ENCODE measurements at places on chromosomes 2 and 18.
A peak's percentile ranks its signal among the peaks of the same experiment; 100 is the strongest.

GRCh38 chr2:237591141-237591881 lies 777 bp upstream of the RAB17 start:
- no peak for DNase-seq

DNA sequence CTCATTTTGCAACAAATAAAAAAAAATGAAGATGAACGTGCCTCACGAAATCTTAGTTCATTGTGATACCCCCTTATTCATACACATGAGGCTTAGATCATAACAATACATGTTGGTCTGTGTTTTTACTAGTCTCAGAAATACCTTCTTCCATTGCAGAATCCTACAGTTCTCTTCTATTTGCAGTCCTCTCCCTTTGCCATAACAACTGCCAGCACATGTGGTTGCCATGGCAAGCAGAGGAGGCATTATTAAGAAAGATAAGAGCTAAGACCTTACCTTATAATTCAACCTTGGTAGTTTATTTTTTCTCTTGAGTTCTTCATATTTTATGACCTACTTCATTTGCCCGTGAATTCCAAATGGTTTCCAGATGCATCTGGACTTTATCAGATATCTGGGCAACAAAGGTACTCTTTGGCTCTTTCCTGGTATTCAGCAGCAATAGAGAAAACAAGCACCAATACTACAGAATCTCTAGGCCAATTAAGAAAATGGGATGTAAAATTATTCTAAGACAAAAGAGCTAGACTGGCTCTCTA lies 524.0 kb downstream of the CMPK2 start:
- no peak for DNase-seq

DNA sequence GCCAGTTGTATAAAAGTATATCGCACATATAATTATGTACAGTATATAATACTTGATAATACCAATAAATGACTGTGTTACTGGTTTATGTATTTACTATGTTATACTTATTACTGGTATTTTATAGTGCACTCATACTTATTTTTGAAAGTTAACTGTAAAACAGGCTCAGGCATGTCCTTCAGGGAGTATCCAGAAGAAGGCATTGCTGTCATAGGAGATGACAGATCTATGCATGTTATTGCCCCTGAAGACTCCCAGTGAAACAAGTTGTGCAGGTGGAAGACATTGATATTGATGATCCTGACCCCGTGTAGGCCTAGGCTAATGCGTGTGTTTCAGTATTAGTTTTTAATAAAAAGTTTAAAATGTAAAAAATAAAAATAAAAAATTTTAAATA lies 20.3 kb upstream of the ASXL3 start:
- no peak for DNase-seq

- DNase-seq: no peak
Observed at GRCh38 chr2:9211496-9211895, 4.9 kb downstream of the ASAP2 start.

- no peak for DNase-seq
Observed at GRCh38 chr2:30911327-30911726, 104.1 kb upstream of the CAPN13 start.

GRCh38 chr2:23199115-23199918 lies 185.7 kb upstream of the KLHL29 start:
- no peak for DNase-seq

DNA sequence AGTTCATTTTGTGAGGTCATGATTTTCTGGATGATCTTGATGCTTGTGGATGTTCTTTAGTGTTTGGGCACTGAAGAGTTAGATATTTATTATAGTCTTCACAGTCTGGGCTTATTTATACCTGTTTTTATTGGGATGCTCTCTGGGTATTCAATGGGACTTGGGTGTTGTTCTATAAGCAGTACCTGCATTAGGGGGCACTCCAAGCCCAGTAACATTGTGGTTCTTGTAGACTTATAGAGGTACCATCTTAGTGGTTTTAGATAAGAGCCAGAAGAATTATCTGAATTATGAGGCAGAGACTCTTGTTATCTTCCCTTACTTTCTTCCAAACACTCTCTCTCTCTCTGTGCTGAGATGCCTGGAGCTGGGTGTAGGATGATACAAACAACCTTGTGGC lies 470.0 kb downstream of the PIK3C3 start:
- no peak for DNase-seq

DNA sequence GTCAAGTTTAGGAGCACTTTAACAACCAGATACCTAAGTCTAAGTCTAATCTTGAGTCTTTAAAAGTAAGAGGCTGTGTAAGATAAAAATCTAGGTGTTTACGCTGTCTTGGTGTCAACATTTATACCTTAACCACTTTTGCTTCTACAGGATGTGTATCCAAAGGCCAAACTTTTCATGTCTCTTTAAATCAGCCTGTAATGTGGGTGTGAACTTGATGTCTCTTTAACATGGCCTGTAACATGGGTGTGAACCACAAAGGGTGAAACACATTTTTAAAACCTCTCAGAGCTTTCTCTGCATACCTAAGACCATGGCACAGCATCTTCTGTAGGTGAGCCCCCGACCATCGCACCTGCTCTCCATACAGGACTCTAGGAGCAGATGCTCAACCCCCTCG lies 40.4 kb downstream of the SH3YL1 start:
- DNase-seq: no peak

DNA sequence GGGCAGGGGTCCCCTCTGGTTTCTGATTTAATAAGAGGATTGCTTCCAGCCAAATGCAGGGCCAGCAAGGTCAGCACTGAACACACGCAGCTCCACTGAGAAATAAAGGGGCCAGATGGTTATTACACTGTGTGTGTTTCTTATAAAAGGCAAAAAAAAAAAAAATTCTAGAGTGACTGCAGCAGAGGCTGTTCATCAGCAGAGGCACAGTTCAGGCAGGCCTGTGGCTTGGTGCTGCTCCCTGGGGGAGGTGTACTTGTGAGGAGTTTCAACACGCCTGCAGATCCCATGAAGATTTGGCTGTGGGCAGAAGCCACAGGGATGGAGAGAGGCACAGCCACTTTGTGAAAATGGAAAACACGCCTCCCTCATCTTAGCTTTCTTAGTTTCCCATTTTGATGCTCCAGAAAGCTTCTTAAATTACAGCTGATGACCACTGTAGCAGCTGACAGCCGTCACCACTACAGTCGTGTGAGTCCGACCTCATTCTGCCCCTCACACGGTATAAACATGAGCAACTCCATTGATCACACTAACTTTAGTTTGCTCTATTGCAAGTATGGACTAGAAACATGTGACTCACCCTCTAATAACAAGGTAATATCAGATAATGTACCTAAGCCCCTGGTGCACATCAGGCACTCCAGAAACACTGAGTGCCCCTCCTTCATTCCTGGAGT lies 726.5 kb upstream of the RAB6C start:
- DNase-seq: no peak

DNA sequence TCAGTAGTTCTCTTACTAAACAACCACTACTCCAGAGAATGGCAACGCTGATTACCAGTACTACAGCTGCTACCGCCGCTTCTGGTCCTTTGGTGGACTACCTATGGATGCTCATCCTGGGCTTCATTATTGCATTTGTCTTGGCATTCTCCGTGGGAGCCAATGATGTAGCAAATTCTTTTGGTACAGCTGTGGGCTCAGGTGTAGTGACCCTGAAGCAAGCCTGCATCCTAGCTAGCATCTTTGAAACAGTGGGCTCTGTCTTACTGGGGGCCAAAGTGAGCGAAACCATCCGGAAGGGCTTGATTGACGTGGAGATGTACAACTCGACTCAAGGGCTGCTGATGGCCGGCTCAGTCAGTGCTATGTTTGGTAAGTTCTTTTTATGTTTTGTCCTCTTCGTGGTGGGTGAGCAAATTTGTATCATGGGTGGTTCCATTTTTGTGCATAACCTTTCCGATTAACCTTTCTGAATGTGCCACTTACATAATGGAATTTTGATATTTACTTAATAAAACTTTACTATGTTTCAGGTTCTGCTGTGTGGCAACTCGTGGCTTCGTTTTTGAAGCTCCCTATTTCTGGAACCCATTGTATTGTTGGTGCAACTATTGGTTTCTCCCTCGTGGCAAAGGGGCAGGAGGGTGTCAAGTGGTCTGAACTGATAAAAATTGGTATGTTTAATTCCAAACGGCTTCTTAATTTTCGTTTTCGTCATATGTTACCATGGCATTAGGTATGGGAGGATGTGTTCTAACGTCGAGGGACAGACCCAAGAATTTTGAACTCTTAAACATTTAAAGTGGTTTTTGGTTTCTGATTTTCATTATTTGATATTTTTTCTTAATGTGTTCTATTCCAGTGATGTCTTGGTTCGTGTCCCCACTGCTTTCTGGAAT lies 1.3 kb downstream of the SLC20A1 start:
- DNase-seq: no peak

DNA sequence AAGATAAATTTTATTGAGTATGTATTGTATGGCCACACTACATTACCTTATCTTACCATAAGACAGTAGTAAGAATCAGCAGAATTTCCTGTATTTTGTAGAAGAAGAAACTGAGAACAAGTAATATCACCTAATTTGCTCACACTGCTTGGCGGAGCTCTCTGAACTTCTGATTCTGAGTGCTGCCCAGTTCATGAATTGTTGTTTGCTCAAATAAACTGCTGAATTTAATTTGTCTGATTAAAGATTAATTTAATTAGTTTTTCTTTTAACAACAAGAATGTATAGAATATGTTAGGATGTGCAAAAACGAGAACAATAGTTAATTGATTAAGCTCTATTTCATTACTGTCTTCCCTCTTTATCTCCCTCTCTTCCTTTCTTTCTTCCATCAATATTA lies 100.1 kb upstream of the ERBB4 start:
- no peak for DNase-seq

- DNase-seq: no peak
Observed at GRCh38 chr18:45771587-45772480, 47.9 kb downstream of the SLC14A1 start.

DNA sequence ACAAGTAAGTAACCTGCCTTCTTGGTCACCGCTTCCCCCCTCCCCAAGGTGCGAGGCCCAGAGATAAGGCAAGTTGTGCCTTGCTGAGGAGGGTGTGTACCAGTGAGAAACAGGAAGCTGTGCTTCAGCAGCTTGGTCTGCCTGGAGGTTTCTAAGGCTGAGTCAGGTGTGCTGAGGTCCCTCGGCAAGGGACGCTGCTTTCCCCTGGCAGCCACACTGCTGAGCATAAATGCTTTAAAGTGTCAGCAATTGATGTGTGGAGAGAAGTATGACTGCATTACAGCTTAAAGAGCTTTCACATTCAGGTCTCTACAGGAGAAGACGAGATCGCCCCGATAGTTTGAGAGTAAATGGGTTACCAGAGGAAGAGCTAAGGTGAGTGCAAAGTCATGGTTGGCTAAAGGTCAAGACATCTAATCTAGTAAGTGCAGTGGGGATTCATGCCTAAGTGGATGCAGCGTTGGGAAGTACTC lies 86.9 kb downstream of the LIMS1 start:
- no peak for DNase-seq

- no peak for DNase-seq
Observed at GRCh38 chr18:32674491-32674890, 98.3 kb downstream of the KLHL14 start.

GRCh38 chr2:182055993-182056392 lies 70.3 kb downstream of the PPP1R1C start:
- no peak for DNase-seq

- no peak for DNase-seq
Observed at GRCh38 chr2:216915557-216916150, 55.8 kb upstream of the TNP1 start.

GRCh38 chr2:118013724-118014491 lies at the start of gene CCDC93:
CCDC93 (minus strand) TSS chr2:118014070; CDS start chr2:118013995, 75 bp downstream.
- DNase-seq: peak; percentile 45

DNA sequence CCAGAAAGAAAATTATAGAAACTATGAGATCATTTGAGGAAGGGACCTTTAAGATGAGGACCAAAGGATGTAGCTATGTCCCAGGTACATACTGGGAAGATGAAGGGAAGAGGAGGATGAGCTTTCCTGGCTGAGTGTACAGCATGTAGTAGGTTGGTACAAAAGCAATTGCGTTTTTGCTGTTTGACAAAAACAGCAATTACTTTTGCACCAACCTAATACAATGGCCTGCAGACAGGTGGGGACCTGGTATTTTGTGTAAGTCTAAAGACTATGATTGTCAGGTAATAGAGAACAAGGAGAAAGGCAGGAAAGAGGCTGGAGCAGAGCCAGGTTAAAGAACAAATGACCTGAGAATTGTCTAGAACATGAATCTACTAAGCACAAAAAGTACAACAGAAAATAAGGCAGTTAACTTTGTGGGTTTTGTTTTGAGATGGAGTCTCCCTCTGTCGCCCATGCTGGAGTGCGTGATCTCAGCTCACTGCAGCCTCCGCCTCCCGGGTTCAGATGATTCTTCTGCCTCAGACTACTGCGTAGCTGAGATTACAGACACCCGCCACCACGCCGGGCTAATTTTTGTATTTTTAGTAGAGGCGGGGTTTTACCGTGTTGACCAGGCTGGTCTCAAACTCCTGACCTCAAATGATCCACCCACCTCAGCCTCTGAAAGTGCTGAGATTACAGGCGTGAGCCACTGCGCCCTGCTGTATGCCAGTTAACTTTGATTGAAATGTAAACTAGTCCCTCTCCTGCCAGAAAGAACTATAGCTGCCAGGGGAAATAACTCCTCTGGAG lies 3.2 kb upstream of the TGOLN2 start:
- no peak for DNase-seq

- no peak for DNase-seq
Observed at GRCh38 chr2:43003702-43004101, 211.3 kb upstream of the HAAO start.

- no peak for DNase-seq
Observed at GRCh38 chr2:229022652-229023051, 248.4 kb downstream of the PID1 start.

- no peak for DNase-seq
Observed at GRCh38 chr18:9561759-9562158, 52.6 kb downstream of the PPP4R1 start.

DNA sequence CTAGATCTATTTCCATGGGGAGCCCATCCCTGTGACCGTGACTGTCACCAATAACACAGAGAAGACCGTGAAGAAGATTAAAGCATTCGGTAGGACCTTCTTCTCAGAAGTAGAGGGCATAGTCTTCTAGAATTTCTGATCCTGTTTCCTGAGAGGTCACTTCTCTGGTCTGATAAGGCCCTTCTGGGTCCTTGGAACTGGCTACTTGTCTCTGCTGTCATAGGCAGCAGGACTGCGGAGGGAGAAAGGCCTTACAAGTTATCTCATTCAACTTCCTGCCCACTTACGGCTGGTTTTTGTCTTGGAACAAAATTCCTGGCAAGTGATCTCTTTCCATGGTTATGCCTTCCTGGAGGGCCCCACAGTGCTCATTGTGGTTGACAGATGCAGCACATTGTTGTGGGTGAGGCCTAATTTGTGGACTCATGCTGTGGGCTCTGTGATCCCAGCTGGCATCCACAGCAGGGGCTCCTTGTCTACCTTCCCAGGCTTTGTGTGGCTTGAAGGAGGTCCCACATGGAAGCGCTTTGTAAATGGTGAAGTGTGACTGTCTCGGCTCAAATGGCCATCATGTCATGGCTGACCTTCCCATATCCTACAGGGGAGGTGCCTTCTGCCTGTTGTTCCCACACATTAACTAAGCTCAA lies 22.0 kb downstream of the SAG start:
- DNase-seq: no peak

- no peak for DNase-seq
Observed at GRCh38 chr18:50638884-50639420, 79.1 kb downstream of the MAPK4 start.

- DNase-seq: no peak
Observed at GRCh38 chr2:54613794-54614257, 109.6 kb upstream of the EML6 start.
